ENCODE measurements at places on chromosomes 1 and 21.

DNA sequence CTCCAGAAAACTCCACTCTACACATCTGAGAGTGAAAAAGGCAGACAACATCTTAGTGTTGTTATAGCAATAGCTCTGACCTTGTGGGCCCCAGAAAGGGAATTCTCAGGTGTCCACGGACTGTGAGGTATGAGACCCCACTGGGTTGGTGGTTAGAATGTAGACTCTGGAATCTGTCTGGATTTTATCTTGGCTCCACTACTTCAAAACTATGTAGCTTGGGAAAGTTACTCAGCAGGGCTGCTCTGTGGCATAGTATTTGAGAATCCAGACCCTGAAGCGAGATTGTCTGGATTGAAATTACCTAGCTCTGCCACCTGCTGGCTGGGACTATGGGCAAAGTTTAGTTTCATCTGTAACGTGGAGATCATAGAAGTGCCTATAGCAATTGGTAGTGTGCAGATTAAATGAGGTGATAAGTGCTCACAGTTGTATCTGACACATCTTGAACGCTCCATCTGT is 25.8 kb downstream of the PRDM2 start:
- peak; percentile 36 for DNase-seq

- no peak for DNase-seq
These were observed 21.3 kb downstream of the ACTL8 start for GRCh38 chr1:17776426-17776825.

- DNase-seq, result no peak
These were observed 10.2 kb downstream of the SPSB1 start for GRCh38 chr1:9302745-9303524.

DNA sequence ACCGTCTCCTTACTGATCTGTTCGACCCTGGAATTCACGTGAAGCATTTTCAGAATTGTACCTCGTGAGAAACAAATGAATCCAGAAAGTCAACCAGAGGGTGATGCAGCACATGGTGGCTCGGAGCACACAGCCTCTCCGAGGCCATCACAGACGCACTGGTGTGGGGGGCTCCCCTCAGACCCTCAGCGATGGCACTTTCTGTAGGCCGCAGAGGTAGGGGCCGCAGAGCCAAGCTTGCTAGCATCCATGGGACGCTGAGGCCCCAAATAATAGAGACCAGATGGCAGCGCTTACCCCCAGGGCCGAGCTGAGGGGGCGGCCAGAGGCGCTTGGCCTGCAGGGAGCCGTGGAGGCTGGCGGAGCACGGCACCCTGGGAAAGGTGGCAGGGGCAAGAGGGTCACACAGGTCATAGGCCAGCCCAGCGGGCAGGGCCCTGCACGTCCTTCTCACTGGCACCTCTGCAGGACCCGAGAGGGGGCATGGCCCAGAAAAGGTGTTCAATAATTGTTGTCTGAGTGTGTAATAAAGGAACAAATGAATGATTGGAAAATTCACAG is 28.1 kb upstream of the COL6A2 start:
- no peak for DNase-seq

GRCh38 chr1:25040122-25040685 is 110.1 kb upstream of the RUNX3 start:
- no peak for DNase-seq

DNA sequence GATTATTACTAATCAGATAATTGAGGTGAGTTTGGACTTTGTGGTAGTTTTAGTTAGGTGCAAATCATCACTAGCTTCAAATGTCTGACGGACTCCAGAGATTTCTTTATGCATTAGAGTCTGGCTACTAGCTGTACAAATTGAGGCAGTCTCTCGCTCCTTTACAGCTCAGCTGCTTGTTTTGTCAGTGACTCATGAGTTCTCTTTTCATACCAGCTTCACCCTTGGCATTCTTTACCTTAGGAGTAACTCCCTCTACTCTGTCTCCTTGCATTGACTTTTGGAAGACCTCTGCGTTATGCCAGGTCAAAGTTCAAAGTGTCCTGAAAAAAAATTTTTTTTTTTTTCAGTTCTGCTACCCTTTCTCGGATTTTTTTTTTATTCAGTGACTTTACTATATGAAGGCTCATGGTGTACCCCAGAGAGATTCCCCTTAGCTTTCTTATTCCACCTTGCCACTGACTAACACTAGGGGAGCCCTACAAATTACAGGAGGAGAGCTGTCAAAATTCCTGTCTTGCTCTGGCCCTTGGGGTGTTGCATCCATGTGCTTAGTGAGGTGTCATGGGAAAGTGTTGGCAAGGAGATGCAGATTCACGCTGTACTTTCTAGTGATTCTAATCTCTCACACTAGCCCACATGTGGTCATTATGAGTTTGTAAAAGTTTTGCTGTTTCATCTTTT is 576.6 kb downstream of the ADGRL2 start:
- DNase-seq, result no peak
